NCI-H226 (cell line): ENCODE measurements at places on chromosomes 6 and 20.

GRCh38 chr6:156691018-156691417 lies 86.2 kb upstream of the ARID1B start:
- no peak for DNase-seq

DNA sequence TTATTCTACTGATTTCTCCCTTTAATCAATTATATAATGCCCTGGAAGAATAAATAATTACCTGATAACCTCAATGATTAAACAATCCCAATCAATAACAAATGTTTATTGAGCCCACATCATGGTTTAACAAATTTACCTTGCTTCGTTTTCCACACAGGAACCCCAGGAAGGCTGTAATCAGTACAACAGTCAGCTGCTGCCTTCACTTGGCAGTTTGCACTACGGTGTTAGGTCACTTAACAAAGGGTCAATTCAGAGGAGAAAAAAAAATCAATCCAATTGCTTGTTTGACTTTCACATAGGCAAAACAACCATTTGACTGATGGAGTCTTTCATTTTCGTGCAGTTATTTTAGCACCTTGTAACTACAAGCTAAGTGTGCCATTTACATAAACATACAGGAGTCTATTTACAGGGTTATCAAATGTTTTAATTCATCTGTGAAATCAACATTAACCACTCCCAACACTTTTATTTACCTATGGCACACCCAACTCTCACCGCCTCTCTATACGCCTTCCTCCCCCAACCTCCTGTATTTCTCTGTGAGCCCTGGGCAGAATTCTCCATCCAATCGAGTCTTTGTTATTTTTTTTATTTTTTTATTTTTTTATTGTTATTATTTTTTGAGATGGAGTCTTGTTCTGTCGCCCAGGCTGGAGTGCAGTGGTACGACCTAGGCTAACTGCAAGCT lies 140.4 kb upstream of the TAB2 start:
- no peak for DNase-seq

DNA sequence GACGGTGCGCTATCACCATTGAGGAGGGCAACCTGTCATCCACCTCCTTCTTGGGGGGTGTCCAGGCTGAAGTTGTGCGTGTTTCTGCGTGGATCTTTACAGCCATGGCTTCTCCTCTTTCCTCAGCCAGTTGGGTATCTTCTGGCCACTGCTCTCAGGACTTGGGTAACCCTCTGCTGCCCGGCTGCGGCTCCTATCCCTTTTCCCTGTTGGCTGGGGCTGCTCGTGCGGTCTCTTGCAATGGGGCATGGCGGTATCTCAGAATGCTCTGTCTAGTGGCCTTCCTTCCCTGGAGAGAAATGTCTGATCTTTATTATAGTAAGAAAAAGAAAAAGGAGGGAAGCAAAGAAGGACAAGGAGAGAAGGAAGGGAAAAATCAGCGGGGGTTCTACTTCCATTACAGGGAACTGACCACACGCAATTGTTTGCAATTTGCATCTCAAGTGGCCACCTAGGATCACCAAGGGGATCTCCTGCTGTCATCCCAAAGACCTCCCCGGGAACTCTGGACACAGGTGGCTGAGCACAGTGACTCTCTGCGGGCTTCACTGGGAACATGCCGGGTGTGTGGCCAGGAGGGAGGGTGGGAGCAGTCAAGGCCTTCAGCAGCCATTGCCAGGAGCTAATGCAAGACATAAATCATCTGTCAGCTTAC lies 60.8 kb downstream of the NPEPL1 start:
- no peak for DNase-seq

GRCh38 chr6:84258268-84258667 lies 30.8 kb upstream of the CEP162 start:
- DNase-seq: no peak

GRCh38 chr6:21593927-21594415 lies 420 bp downstream of the SOX4 start:
- peak; percentile 58 for DNase-seq

GRCh38 chr6:33885132-33886057 lies 81.6 kb upstream of the MLN start:
- DNase-seq: peak; percentile 34

DNA sequence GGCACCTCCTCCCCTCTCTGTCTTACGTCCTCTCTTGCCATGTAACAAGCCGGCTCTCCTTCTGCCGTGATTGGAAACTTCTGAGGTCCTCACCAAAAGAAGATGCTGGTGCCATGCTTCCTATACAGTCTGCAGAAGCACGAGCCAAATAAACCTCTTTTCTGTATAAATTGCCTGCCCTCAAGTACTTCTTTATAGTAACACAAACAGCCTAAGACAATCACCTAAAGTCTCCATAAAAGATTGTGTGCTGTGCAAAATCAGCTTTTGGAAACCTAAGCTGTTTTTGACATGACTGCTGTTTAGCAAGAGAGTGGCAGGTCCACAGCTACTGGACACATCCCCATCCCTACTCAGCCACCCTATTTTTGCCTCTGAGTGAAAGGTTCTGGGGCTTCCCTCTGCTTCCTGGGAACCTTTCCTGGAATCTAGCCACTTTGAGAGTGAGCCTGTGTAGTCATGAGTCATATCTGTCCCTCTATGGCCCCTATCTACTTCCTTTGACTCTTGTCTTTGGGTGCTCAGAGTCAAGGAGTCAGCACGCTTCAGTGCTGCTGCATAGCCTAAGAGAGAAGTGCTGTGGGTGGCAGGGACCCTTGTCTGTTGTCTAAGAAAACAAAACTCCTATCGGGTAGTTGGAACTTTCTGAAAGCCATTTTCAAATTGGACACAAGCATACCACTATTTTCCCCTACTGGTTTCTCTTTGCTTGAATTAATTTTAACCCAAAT lies 110.0 kb downstream of the PPP1R14C start:
- no peak for DNase-seq

GRCh38 chr6:46199387-46199786 lies 28.6 kb upstream of the ENPP5 start:
- peak; percentile 36 for DNase-seq

- no peak for DNase-seq
Observed at GRCh38 chr6:70196531-70196930, 106.4 kb downstream of the COL9A1 start.

- no peak for DNase-seq
Observed at GRCh38 chr20:45306431-45306982, at the start of gene RBPJL. TSS of gene RBPJL (plus strand) at chr20:45306840. CDS start at chr20:45306923, 83 bp downstream.

GRCh38 chr6:150087336-150087735 lies 18.4 kb upstream of the ULBP3 start:
- no peak for DNase-seq

- peak; percentile 74 for DNase-seq
Observed at GRCh38 chr6:131163886-131164285, 28.6 kb downstream of the AKAP7 start.

DNA sequence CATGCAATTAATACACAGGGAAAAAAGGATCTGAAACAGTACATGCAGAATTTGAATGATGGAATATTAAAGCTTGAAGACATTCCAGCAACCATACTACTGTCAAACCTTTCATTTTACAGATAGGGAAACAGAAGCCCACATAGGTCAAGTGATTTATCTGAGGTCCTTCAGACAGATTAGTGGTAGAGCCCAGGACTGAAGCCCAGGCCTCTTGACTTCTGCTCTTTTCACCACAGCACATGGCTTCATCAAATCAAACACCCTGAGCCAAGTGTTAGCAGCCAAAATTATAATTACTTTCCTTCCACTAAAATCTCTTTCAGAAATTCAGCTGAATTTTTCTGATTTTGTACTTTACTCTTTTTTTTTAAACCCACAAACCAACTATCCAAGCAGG lies 435.6 kb upstream of the RUNX2 start:
- DNase-seq: no peak

- DNase-seq: no peak
Observed at GRCh38 chr6:21918041-21918440, 324.5 kb downstream of the SOX4 start.

GRCh38 chr6:16698997-16699868 lies 62.0 kb downstream of the ATXN1 start:
- no peak for DNase-seq

DNA sequence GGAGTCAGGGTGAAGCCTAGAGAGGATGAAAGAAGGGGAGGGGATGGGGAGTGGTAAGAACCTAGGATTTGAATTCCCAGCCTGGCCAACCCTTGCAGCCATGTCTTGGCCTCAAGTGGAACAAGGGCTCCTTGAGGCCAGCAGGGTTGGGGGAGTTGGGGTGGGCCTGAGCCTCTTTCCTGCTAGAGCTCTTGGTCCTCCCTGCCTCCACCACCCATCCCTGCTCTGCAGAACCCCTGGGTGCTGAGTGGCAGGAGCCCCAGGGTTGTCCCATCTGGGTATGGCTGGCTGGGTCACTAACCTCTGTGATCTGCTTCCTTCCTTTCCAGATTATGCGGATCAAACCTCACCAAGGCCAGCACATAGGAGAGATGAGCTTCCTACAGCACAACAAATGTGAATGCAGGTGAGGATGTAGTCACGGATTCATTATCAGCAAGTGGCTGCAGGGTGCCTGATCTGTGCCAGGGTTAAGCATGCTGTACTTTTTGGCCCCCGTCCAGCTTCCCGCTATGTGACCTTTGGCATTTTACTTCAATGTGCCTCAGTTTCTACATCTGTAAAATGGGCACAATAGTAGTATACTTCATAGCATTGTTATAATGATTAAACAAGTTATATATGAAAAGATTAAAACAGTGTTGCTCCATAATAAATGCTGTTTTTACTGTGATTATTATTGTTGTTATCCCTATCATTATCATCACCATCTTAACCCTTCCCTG lies 8.3 kb downstream of the VEGFA start:
- DNase-seq: no peak

- DNase-seq: no peak
Observed at GRCh38 chr20:63121246-63121645, 94.7 kb downstream of the YTHDF1 start.

DNA sequence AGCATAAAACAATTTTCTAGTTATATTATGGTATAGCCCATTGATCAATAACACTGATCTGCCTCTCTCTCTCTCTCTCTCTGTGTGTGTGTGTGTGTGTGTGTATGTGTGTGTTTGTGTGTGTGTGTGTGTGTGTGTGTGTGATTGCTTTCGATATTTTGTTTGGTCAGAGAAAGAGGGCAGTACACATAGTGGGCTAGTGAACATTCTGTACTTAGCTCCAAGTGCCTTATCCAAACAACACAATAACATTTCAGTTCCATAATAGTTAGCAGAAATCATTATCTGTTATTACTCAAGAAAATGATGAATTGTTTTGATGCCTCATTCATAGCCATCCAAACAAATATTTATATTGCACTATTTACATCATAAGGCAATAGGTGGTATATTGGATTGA lies 979.1 kb upstream of the CITED2 start:
- DNase-seq: no peak

DNA sequence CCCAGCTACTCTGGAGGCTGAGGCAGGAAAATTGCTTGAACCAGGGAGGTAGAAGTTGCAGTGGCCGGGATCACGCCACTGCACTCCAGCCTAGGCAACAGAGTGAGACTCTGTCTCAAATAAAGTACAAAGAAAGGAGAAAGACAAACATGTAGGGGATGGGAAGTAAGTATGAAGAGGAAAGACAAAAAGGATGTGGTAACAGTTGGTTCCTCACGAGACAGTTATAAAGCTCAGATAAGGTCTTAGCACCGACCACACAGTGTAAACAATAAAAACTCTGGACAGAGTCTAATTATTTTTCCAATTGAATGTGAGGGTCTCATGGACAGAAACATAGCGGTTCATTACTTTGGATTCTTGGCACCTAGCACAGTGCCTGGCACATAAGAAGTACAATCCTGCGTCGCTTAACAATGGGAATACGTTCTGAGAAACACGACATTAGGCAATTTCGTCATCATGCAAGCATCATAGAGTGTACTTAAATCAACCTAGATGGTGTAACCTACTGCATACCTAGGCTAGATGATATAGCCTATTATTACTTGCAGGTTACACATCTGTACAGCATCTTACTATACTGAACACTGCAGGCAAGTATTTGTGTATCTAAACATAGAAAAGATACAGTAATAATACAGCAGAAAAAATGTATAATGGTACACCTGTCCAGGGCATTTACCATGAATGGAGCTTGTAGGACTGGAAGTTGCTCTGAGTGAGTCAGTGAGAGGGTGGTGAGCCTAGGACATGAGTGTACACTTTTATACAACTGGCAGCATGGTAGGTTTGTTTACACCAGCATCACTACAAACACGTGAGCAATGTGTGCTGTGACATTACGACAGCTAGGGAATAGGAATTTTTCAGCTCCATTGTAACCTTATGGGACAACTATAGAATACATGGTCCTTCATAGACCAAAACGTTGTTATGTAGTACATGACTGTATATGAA lies 38.2 kb downstream of the MBOAT1 start:
- no peak for DNase-seq

DNA sequence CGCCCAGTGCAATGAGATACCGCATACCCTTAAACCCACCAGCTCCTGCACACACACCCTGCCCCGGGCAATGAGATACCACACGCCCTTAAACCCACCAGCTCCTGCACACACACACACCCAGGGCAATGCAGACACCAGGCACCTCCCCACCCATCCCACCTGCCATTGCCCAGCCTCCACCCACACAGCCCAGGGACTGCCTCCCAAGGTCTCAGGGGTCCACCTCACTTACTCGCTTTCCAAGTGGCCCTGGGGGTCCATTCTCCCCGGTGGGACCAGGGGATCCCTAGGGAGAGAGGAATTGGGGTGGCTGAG lies 24.0 kb downstream of the COL11A2 start:
- no peak for DNase-seq

DNA sequence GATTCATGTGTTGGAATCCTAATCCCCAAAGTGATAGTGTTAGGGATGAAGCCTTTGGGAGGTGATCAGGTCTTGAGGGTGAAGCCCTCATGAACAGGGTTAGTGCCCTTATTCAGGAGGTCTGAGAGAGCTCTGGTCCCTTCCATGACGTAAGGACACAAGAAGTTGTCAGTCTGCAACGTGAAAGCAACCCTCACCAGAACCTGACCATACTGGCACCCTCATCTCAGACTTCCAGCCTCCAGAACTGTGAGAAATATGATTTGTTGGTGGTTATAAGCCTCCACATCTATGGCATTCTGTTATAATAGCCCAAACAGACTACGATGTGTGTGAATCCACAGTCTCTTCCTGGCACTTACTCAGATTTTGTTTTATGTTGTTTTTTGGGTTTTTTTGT lies 90.7 kb downstream of the TRERF1 start:
- no peak for DNase-seq

DNA sequence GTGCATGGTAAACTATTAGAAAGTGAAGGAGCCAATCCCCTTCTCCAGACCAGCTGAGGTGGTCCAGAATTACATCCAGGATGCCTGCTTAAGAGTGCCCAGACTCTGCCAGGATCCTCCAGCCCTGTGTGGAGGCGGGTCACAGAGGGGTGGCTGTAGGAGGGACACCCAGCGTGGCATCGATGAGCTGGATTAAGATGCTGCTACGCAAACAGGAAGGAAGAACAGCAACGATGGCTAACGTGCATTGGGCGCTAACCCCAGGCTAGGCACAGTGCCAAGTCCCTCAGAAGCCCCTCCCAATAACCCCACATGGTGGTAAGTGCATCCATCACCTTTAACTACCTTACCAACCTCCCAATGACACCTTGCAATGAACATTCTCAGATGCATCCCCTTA lies 63.9 kb upstream of the MRPS10 start:
- no peak for DNase-seq

- DNase-seq: no peak
Observed at GRCh38 chr6:155389130-155389529, 66.5 kb downstream of the NOX3 start.
